ENCODE measurements at places on chromosomes 12 and 14.

- DNase-seq, result no peak
Observed at GRCh38 chr14:37615582-37616289, 20.3 kb downstream of the TTC6 start.

- DNase-seq, result no peak
Observed at GRCh38 chr14:42428996-42429395, 822.3 kb downstream of the LRFN5 start.

DNA sequence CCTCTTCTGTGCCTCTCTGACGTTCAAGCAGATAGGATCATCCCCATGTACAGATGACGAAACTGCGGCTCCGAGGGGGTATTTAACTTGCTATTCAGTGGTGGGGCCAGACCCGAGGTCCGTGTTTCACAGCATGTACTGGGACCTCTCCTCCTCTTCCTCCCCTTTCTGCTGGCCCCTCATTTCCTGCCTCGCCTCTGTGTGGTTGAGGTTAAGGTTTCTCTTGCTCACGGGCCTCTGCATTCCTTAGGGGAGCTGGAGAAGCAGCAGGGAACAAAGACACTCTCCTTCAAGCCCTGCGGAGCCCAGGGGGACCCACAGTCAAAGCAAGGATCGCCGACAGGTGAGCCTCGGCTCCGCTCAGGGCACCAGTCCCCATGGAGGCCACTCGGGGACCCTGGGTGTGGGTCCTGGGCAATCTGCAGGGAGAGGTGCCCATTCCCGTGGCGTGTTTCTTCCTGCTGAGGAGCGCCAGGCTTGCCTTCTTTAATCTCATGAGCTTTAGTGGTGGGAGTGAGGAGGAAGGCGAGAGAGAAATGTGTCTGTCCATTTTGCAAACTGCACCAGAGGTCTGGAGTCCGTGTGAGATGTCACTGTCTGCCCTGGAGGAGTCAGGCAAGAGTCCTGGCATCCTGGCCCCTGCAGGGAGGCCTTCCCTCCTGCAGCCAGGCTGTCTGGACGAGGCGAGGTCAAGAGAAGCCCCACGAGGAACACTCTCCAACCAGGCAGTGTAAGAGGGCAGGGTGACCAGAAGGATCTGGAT is 45.0 kb downstream of the SLC6A12 start:
- DNase-seq, result no peak

DNA sequence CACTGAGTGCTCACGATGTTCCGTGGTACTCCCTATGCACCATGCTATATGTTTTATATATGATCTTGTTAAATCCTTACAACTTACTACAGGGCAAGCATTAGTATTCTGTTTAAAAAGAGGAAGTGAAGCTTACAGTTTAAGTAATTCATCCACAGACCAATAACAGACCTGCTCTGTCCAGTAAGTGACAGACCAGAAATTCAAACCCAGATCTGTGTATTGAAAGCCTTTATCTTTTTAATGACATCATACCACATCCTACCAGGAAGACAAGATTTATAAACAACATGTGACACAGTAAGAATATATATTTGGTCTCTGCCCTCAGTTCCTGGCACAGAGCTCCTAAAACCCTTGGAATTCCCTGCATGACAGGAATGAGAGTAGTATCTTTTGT is 206.5 kb downstream of the STXBP6 start:
- no peak for DNase-seq

DNA sequence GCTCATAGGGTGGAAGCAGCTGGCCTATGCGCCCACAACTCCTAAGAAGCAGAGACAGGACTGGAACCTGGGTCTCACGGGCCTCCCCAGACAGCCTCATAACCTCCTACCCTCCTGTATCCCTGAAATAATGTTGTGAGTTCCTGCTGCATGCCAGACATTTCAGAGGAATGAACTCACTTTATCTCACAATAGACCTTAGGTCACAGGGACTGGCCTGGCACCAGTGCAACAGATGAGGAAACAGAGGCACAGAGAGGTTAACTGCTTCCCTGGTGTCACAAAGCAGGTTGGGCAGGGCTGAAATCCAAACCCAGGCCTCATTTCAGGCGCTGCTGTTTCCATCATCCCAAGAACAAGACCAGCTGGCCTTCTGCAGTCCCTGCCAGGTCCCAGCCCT is 5.3 kb downstream of the PHETA1 start:
- DNase-seq, result no peak

GRCh38 chr12:9971181-9971580 is at the start of gene CLEC12A:
CLEC12A (plus strand) TSS chr12:9971409; CDS start chr12:9971597, 188 bp downstream.
- peak; percentile 51 for DNase-seq

DNA sequence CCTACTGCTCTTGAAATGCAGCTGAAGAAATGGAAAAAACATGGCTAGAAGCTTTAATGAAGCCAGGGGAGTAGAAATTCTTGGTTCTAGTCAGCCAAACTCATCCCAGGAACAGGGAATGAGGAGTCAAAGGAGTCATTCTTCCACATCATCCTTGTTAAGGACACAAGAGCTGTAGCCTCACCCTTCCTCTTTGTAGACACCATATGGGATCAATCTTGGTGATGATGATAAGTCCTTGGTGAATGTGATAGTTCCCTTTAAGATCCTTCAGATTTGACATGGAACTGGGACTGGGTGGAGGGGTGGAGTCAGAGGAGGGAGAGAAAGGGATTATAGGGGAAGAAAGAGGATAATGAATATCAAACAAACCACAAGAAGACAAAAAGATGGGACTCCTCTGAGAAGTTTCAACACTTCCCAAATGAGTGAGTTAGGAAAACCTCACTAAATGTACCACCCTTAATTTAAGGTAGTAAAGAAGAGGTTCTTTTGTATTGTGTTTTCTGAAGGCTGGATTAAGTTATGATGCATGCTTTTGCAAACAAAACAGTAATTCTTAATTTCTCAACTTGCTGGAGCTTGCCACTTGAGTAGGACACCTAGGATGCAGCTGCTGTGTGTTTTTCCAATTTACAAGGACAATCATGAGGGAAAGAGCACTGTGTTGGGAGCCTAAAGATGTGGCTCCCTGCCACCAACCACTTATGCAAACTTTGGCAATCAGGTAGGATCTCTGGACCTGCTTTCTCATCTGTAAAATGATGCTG is 104.0 kb downstream of the WIF1 start:
- no peak for DNase-seq

- DNase-seq, result no peak
Observed at GRCh38 chr12:29625359-29625953, 128.0 kb upstream of the OVCH1 start.

- DNase-seq, result no peak
Observed at GRCh38 chr14:96792003-96792402, 5.2 kb upstream of the VRK1 start.

GRCh38 chr14:103209054-103209453 is 85.8 kb downstream of the TNFAIP2 start:
- no peak for DNase-seq

GRCh38 chr14:64196814-64197411 is 97.3 kb downstream of the ESR2 start:
- no peak for DNase-seq

- DNase-seq, result peak; percentile 23
Observed at GRCh38 chr14:20609215-20610001, 18.2 kb upstream of the RNASE12 start.

- no peak for DNase-seq
Observed at GRCh38 chr12:131091413-131091975, 137.8 kb downstream of the ADGRD1 start.

GRCh38 chr12:47757840-47758583 is 668 bp downstream of the RAPGEF3 start:
- no peak for DNase-seq

DNA sequence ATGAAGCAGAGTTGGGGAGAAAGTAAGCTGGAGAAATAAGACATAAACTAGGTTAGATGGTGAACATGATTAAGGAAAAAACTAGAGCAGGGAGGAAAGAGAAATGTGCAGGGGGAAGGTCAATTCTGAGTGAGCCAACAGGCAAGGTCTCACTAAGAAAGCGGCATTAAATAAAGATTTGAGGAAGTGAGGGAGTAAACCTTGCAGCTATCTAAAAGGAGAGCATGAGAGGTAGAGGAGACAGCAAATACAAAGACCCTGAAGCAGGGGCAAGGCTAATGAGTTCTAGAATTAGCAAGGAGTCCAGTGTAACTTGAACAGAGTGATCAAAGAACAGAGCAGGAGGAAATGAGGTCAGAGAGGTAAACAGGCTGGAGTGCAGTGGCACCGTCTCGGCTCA is 4.4 kb upstream of the SOCS2 start:
- no peak for DNase-seq
